ENCODE measurements at places on chromosomes 2 and 18.

GRCh38 chr18:36516726-36517125 is 219.2 kb downstream of the FHOD3 start:
- no peak for DNase-seq

- no peak for DNase-seq
Measured at GRCh38 chr2:56292951-56293350, 109.2 kb downstream of the CCDC85A start.

- DNase-seq, result no peak
Measured at GRCh38 chr2:100228967-100229366, 86.6 kb upstream of the AFF3 start.

DNA sequence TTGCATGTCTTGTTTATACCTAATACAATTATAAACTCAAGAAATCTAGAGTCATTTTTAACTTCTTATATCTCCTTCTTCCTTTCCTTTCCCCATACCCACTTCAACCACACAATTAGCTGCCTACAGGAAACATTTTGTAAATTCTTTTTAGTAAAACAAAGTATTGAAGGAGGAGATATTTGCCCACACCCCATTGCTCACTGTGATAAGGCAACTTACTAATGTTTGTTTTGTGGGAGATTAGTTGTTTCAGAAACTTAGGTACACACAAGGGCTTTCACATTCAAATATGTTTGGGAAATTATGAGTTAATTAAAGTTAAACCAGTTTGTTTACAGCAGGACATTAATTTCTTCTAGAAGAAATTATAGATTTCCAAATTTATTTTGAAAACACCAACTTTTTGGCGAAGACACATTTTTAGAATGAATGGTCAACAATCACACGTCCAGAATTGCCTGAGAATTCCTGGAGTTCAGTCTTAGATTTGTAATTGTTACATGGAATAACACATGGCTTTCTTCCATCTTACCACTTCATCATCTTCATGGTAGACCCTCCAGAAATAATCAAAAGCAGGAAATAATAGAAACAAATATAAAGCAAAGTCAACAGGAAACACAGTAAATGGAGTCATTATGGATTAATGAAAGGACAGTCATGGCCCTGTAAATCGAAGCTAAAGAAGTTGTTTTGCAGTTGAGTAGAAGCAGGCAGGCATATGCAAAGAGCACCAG is 62.5 kb upstream of the RAB27B start:
- no peak for DNase-seq

GRCh38 chr2:238710032-238710735 is 137.7 kb upstream of the TWIST2 start:
- DNase-seq, result no peak

DNA sequence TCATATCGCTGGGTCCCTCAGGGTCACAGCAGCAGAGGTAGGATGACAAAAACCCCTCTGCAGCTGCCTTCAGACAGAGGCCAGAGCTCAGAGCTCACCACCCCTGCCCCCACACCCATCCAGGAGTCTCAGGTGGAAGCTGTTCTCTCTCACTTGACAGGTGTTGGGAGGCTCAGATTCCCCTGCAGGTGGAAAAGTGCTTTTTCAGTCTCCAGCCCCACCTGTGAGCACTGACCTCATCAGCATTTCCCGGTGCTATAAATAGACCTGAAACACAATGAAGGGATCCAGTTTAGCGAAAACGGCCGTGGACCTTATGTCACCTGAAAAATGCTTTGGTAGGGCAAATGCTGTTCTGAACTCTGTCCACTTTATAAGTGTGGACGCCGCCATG is 254.9 kb downstream of the NDUFA10 start:
- DNase-seq, result no peak
